ENCODE measurements at places on chromosomes 6 and 20.

GRCh38 chr20:24588725-24589340 lies 119.4 kb downstream of the SYNDIG1 start:
- DNase-seq = no peak

DNA sequence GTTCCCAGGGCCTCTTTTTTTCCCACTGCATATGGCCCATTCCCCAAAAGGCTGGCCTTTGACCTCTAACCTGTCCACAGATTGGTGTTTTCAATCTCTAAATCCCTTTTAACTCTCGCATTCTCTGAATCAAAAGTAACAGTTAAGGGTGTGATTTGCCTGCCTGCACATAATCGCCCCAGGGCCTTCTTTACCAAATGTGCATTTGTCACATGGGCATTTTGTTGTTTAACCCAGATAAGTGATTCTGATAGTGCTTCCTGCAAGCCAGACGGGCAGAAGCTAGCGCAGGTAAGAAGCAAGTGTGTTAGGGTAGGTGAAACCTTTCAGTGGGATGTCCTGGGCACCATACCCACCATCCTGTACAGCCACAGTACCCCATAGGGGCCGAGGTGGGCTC lies 49.4 kb upstream of the PLEKHG1 start:
- no peak for DNase-seq

GRCh38 chr20:9492067-9492466 lies 22.3 kb upstream of the LAMP5 start:
- DNase-seq = no peak

GRCh38 chr20:57727863-57728262 lies 18.0 kb upstream of the PMEPA1 start:
- DNase-seq = no peak

DNA sequence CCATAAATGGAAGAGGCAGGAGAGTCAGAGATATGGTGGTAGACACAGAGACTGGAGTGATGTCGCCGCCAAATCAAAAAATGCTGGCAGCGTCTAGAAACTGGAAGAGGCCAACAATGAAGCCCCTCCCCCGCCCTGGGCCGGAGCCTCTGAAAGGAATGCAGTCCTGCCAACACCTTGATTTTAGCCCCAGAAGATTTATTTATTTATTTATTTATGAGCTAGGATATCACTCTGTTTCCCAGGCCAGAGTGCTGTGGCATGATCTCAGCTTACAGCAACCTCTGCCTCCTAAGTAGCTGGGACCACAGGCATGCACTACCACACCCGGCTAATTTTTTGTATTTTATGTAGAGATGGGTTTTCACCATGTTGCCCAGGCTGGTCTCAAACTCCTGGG lies 82.6 kb upstream of the CCDC167 start:
- no peak for DNase-seq

- no peak for DNase-seq
Observed at GRCh38 chr6:156851454-156851921, 74.3 kb downstream of the ARID1B start.

GRCh38 chr20:24971376-24972101 lies 21.0 kb downstream of the APMAP start:
- no peak for DNase-seq

DNA sequence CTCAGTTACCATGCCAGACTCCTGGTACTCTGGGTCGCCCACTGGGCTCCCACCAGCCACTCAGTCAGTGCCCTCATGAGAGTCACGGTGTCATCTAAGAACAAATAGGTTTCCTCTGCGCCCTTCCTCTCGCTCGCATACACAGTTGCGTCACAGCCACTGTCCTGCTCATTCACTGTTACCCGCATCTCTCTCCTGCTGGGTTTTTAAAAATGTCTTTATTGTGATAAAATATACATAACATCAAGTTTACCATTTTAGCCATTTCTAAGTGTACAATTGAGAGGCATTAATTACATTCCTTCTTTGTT lies 4.0 kb downstream of the TEAD3 start:
- no peak for DNase-seq

- DNase-seq = no peak
Observed at GRCh38 chr6:130624046-130624445, 203.2 kb upstream of the SMLR1 start.

Measured in stimulated activated CD8-positive, alpha-beta memory T cell treated with anti-CD3 and anti-CD28 coated beads, Interleukin-2, amount 100 ng/mL, for 48 hours (primary cell).